CD14-positive monocyte (primary cell): ENCODE measurements at places on chromosomes 13 and 19. TPM values are rescaled to one million over a fixed set of nuclear protein-coding genes. Genes with fewer than 3 reads are reported as not detected.

DNA sequence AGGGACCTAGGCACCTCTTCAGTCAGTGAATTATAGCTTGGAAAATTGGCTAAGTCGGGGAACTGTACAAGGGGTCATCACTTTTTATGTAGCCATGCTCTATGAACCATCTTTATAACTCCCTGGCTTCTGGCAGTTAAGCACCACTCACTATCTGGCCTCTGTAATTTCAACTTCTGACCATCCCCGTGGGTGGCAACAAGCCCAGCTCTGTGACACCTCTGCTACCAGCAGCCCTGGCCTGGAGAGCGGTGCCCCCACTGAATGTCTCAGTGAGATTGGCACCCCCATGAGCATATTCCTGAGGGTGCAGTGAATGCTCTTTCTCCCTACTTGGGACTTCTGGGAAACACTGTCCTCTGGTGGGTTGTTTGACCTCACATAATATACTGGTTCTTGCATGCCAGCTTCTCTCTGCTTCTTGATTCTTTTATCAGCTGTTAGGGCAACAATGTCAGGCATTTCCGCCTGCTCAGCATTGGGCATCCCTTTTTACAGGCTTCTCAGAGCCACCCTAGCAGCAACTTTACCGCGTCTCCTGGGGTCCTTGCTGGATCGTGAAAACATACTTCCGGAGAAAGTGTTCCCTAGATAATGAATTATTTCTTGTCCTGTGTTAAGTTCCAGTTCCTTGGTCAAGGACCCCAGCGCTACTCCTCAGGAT is 10.4 kb downstream of the KL start:
- no peak for DNase-seq
- peaks cover 2% of the 10 kb centered on the region for H3K27me3 ChIP-seq
- no peaks in the 10 kb centered on the region for H3K36me3 ChIP-seq

DNA sequence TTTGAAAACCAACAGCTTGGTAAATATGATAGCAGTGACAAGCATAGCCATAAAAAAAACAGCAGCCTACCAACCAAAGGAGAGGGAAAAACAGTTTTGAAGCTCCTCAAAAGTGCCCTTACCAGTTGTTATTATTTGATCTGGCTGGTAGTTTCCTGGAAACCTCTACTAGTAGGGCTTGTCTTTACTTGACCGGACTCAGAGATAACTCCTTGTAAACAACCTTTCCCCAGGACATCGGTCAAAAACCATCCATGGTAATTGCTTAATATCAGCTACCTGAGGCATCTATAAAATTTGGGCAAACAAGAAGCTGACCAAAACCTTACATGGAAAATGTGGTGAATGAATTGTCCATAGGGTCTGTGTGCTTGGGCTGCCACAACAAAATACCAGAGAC is 210.9 kb downstream of the FGF14 start:
- no peak overlapping the region for H3K4me3 ChIP-seq
- no peak overlapping the region for H3K27ac ChIP-seq
- no peaks in the 10 kb centered on the region for H3K4me1 ChIP-seq
- H3K36me3 ChIP-seq: no peaks in the 10 kb centered on the region
- H3K27me3 ChIP-seq: no peaks in the 10 kb centered on the region

- H3K36me3 ChIP-seq: no peaks in the 10 kb centered on the region
- H3K4me3 ChIP-seq: no peak overlapping the region
- no peak for DNase-seq
- H3K4me1 ChIP-seq: peaks cover 12% of the 10 kb centered on the region
- no peak overlapping the region for H3K27ac ChIP-seq
Measured at GRCh38 chr13:46535825-46536224, 17.1 kb upstream of the LRCH1 start.

- no peaks in the 10 kb centered on the region for H3K4me1 ChIP-seq
- no peak overlapping the region for H3K4me3 ChIP-seq
- H3K36me3 ChIP-seq: no peaks in the 10 kb centered on the region
Measured at GRCh38 chr13:21289475-21289874, 113.0 kb downstream of the MRPL57 start.

GRCh38 chr19:18364826-18365528 is 21.0 kb upstream of the GDF15 start:
- no peaks in the 10 kb centered on the region for H3K27me3 ChIP-seq
- peaks cover 31% of the 10 kb centered on the region for H3K4me1 ChIP-seq
- peak overlapping the region; percentile 76 for H3K27ac ChIP-seq
- H3K36me3 ChIP-seq: peaks cover 16% of the 10 kb centered on the region

DNA sequence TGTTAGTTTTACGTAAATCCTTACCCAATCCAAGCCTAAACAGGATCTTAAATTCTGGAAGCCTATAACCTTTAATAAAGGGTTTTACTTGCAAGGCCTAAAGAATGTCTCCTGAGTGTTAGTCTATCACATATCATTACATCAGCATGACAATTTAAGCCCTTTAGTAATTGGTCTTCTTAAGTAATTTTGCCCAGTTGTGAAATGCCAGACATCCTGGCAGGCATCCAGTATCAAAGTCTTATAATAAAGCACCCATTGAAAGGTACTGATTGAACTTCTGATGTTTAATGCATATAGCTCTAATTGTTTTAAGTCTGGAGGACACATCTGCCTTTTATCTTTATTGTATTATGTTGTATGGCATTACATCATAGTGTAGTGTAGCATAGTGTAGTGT is 1078.9 kb downstream of the SLITRK1 start:
- no peaks in the 10 kb centered on the region for H3K36me3 ChIP-seq
- H3K27me3 ChIP-seq: no peaks in the 10 kb centered on the region
- H3K4me3 ChIP-seq: no peak overlapping the region
- H3K4me1 ChIP-seq: no peaks in the 10 kb centered on the region
- no peak overlapping the region for H3K27ac ChIP-seq

Gene KCNJ14
- not detected for polyA plus RNA-seq

DNA sequence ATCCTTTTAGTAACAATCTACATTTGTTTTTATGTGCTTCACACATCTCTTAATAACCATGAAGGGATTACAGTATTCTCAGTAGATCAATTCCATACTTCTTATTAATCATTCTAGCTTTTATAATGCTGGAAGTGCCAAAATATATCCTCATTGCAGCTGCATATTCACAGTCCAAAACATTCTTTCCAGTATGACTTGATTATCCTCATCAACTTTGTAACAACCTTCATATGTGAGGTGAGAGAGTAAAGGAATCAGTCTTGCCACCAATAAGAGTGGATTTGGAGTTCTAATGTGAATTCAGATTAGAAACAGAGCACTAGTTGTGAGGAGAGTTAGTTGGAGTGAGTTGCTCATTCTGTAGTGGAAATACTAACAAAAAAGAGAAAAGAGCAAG is 208.0 kb upstream of the SPRY2 start:
- no peaks in the 10 kb centered on the region for H3K36me3 ChIP-seq
- no peaks in the 10 kb centered on the region for H3K27me3 ChIP-seq
- no peak overlapping the region for H3K27ac ChIP-seq
- H3K4me3 ChIP-seq: no peak overlapping the region
- H3K4me1 ChIP-seq: peaks cover 3% of the 10 kb centered on the region

- peak overlapping the region; percentile 63 for H3K4me3 ChIP-seq
- H3K27ac ChIP-seq: no peak overlapping the region
- H3K27me3 ChIP-seq: peaks cover 47% of the 10 kb centered on the region
- DNase-seq: no peak
- peaks cover 11% of the 10 kb centered on the region for H3K36me3 ChIP-seq
- peaks cover 36% of the 10 kb centered on the region for H3K4me1 ChIP-seq
Measured at GRCh38 chr19:7916955-7917266, 2.3 kb downstream of the TGFBR3L start.

DNA sequence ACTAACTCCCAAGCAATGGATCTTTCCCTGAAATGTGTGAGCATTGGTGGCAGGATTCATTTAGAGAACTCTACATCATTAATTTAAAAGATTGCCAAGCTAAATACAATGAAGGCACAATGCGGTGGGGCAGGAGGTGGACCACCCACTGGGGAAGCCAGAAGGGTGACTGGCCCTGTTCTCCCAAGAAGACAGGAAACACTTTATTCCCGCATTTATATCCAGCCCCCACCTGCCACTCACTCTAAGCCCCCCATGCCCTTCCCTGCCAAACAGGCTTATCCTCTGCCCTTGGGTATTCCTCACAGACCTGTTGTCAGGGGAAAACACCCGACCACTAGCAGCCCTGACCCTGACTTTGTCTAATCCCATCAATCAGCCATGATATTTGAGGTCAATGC is 189.1 kb upstream of the UBL3 start:
- no peaks in the 10 kb centered on the region for H3K27me3 ChIP-seq
- H3K4me1 ChIP-seq: no peaks in the 10 kb centered on the region
- no peak overlapping the region for H3K27ac ChIP-seq

Gene AP1M2
- polyA plus RNA-seq: 0.36 TPM

Gene COL4A1
- 0.05 and 0.16 TPM in 2 replicates for polyA plus RNA-seq

Gene TGFBR3L
- polyA plus RNA-seq: not detected

- H3K27ac ChIP-seq: no peak overlapping the region
- no peaks in the 10 kb centered on the region for H3K4me1 ChIP-seq
- no peaks in the 10 kb centered on the region for H3K27me3 ChIP-seq
- DNase-seq: no peak
- no peaks in the 10 kb centered on the region for H3K36me3 ChIP-seq
Measured at GRCh38 chr13:51291341-51291740, 48.1 kb upstream of the SERPINE3 start.

DNA sequence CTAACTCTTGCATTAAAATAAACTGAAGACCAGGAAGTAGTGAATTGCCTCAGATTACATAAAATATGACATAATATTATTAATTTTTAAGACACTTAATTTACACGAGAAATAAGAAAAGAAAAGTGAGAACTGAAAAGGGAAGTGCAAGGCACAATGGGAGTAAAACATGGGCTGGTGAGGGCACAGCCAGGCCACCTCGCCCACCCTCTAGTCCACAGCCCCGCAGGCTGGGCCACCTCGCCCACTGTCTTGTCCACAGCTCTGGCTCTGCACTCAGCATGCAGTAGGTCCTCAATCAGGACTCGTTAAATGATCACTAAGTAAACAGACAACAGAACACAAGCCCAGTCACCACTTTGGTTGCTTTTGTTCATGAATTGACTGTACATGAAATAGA is 67.8 kb upstream of the ARHGEF7 start:
- no peak overlapping the region for H3K4me3 ChIP-seq
- H3K27ac ChIP-seq: no peak overlapping the region
- no peaks in the 10 kb centered on the region for H3K4me1 ChIP-seq
- no peaks in the 10 kb centered on the region for H3K27me3 ChIP-seq

DNA sequence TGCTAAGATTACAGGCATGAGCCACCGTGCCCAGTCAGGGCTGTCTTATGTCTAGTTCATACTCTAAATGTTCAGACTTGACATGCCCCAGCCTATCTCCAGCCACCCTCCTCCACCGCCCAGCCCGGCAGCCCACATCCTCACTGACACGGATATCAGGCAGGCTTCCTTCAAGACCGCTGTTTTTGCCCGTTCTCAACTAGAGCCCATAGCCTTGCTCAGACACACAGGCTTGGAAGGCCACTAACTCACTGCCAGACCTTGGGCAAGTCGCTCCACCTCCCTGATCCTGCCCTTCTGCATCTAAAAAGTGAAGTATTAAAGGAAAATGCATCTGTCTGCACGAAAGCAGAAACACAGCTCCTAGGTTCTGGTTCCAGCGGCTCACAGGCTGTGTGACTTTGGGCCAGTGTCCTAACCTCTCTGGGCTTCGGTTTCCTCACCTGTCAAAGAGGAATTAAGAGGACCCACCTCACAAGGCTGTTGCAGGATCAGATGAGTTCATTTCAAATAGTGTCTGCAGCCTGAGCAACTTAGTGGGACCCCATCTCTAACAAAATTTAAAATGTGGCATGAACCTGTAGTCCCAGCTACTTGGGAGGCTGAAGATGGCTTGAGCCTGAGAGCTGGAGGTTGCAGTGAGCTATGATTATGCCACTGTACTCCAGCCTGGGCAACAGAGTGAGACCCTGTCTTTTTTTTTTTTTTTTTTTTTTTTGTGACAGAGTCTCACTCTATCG is 14.5 kb upstream of the CERS4 start:
- peak overlapping the region; percentile 94 for H3K27ac ChIP-seq
- H3K4me3 ChIP-seq: peak overlapping the region; percentile 19
- peak; percentile 59 for DNase-seq
- peaks cover 52% of the 10 kb centered on the region for H3K4me1 ChIP-seq

DNA sequence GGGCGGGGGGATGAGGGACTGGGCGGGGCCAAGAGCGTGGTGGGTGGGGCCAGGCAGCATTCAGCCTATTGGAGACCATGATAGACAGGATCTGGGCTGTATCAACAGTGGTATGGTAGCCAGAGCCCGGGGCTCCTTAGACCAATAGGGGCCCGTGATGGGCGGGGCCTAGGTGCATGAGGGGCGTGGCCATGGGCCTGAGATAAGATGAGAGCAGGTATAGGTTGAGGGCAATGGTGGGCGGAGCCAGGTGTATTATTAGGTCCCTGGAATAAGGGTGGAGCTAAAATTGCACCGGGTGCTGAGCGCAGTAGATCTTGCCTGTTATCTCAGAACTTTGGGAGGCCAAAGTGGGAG is 5.3 kb downstream of the ABCA7 start:
- no peak overlapping the region for H3K27ac ChIP-seq
- peak; percentile 52 for DNase-seq
- H3K27me3 ChIP-seq: no peaks in the 10 kb centered on the region
- no peak overlapping the region for H3K4me3 ChIP-seq
- peaks cover 56% of the 10 kb centered on the region for H3K36me3 ChIP-seq

- H3K4me3 ChIP-seq: no peak overlapping the region
- H3K4me1 ChIP-seq: no peaks in the 10 kb centered on the region
- no peak for DNase-seq
- no peaks in the 10 kb centered on the region for H3K36me3 ChIP-seq
- no peak overlapping the region for H3K27ac ChIP-seq
- H3K27me3 ChIP-seq: no peaks in the 10 kb centered on the region
Measured at GRCh38 chr19:42514449-42514848, 13.8 kb downstream of the CEACAM1 start.

GRCh38 chr19:13866463-13867046 is 10.4 kb upstream of the NANOS3 start:
- H3K27ac ChIP-seq: no peak overlapping the region
- no peaks in the 10 kb centered on the region for H3K36me3 ChIP-seq
- H3K4me1 ChIP-seq: peaks cover 20% of the 10 kb centered on the region
- H3K27me3 ChIP-seq: peaks cover 32% of the 10 kb centered on the region
- H3K4me3 ChIP-seq: no peak overlapping the region

GRCh38 chr13:112397108-112397507 is 21.0 kb downstream of the SPACA7 start:
- no peaks in the 10 kb centered on the region for H3K27me3 ChIP-seq
- H3K4me1 ChIP-seq: no peaks in the 10 kb centered on the region
- no peak for DNase-seq
- H3K4me3 ChIP-seq: no peak overlapping the region
- no peak overlapping the region for H3K27ac ChIP-seq

GRCh38 chr19:57477191-57478008 is at the start of gene ZNF772:
Gene ZNF772 (minus strand): TSS chr19:57477566. CDS start chr19:57477309, 257 bp downstream.
- DNase-seq: peak; percentile 90

- no peak within 1 kb of the TSS for H3K27ac ChIP-seq
- no peaks in the 10 kb centered on the region for H3K36me3 ChIP-seq
- no peak within 1 kb of the TSS for H3K4me3 ChIP-seq
- peaks cover 88% of the 10 kb centered on the region for H3K27me3 ChIP-seq
- H3K4me1 ChIP-seq: peaks cover 17% of the 10 kb centered on the region
Measured at GRCh38 chr19:12838182-12838885, at the start of gene MAST1. Gene MAST1 (plus strand): TSS chr19:12838515. CDS start chr19:12838573, 58 bp downstream.

DNA sequence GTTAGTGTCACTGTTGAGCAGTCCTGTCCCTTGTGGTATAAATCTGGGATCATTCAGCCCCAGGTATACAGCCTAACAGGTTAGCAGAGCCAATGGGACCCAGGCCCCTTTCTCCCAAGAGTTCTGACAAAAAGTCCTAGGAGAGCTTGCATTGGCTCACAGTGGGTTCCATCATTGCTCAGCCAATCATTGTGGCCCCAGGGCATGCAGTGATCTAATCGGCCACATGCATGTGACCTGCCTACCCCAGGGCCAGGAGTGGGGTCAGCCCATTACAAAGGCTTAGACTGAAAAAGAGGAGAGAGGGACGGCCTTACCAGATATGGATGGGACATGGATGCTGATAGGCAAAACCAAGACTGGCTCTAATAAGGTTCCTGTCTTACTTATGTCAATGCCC is 41.1 kb downstream of the SPTBN4 start:
- no peak overlapping the region for H3K4me3 ChIP-seq
- H3K4me1 ChIP-seq: no peaks in the 10 kb centered on the region
- peaks cover 13% of the 10 kb centered on the region for H3K27me3 ChIP-seq
- H3K36me3 ChIP-seq: no peaks in the 10 kb centered on the region
- no peak for DNase-seq
- H3K27ac ChIP-seq: no peak overlapping the region
